Keratinocyte (primary cell): ENCODE measurements at places on chromosomes 3 and 15. TPM values are rescaled to one million over a fixed set of nuclear protein-coding genes. Genes with fewer than 3 reads are reported as not detected.

ALDH1L1 gene
- 0.09 to 0.35 TPM (median 0.17 TPM) in 3 replicates for polyA plus RNA-seq

B3GNT5 gene
- polyA plus RNA-seq, result 39.7 to 66.6 TPM (median 42.0 TPM) in 3 replicates

C3orf22 gene
- polyA plus RNA-seq, result not detected in 3 replicates

- H3K4me3 ChIP-seq, result no peak overlapping the region
- no peaks in the 10 kb centered on the region for H3K4me1 ChIP-seq
- no peak for DNase-seq
- H3K27me3 ChIP-seq, result no peaks in the 10 kb centered on the region
- H3K36me3 ChIP-seq, result no peaks in the 10 kb centered on the region
- H3K27ac ChIP-seq, result no peak overlapping the region
These were observed 22.0 kb upstream of the RBSN start for GRCh38 chr3:15120986-15121385.

DNA sequence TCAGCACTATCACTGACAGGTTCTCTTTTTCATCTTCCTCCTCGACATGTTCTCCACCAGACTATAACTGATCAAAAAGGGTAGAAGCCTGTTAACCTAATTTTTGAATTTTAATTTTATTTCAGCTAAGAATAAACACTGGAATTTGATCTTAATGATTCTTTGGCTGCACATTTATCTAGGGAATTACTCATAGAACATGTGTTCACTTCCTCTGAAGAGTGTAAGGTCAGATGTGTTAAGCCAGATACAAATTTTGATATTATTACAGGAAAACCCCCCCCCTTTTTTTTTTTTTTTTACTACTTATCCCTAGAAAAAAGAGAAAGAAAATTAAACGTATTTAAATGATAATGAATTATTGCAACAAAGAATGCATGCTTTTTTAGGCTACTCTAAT lies 15.0 kb downstream of the DCBLD2 start:
- H3K27me3 ChIP-seq, result no peaks in the 10 kb centered on the region
- no peak overlapping the region for H3K27ac ChIP-seq
- peaks cover 59% of the 10 kb centered on the region for H3K4me1 ChIP-seq
- peaks cover 9% of the 10 kb centered on the region for H3K36me3 ChIP-seq

DNA sequence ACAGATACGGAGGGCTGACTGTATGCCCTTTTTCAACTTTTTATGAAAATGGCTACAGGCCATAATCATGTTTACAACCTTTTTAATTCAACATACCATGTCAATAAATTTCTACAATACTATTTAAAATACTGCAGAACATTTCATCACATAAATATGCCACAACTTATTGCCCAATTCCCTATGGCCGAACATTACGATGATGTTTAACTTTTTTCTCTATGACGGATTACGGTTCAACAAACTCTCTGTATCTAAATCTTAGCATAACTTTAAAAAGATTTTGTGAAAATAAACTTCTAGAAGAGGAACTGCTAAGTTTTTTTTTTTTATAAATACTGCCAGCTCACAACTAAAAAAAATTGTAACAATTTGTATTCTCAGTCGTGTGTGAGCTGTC lies 220.4 kb downstream of the OSBPL10 start:
- H3K27ac ChIP-seq, result no peak overlapping the region
- H3K4me1 ChIP-seq, result no peaks in the 10 kb centered on the region
- peaks cover 3% of the 10 kb centered on the region for H3K36me3 ChIP-seq
- no peaks in the 10 kb centered on the region for H3K27me3 ChIP-seq
- DNase-seq, result no peak
- no peak overlapping the region for H3K4me3 ChIP-seq

- H3K4me1 ChIP-seq, result peaks cover 2% of the 10 kb centered on the region
- H3K27me3 ChIP-seq, result no peaks in the 10 kb centered on the region
- no peak overlapping the region for H3K4me3 ChIP-seq
- H3K27ac ChIP-seq, result no peak overlapping the region
- DNase-seq, result no peak
These were observed 921.3 kb downstream of the TUSC7 start for GRCh38 chr3:117630885-117631284.

DNA sequence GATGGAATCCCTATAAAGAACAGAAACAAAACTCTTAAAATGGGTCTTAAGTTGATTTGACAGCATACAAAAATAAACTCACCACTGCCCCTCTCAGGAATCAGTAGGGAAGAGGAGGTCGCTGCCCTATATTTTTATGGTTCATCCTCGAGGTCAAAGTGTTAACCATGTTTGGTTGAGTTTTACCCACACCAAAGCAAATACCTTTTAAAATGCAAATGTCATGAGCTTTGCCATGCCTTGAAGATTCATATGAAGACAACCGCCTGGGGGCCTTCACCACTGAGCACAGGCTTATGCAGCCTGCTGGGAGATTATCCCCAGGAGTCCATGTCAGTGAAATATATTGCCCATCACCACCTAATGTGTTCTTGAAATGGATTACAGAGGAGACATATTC lies 66.1 kb downstream of the GLB1 start:
- no peak overlapping the region for H3K4me3 ChIP-seq
- H3K27me3 ChIP-seq, result no peaks in the 10 kb centered on the region
- no peak overlapping the region for H3K27ac ChIP-seq

DNA sequence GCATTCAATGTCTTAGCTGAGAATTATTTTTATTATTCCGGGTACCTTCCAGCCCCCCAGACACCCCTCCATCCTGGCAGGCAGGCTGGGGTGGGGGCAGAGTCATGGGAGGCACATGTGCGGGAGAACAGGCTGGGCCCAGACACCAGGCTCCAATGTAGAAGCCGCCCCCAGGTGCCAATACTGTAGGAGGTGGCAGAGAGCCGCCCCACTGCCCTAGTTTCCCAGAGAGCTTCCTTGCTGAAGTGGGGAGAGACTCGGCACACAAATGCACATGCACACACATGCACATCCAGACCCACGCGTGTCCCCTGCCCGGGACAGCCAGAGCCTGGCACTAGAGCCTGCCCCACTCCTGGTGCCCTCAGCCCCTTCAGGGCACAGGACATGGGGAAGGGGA lies 98.4 kb upstream of the LINGO1 start:
- H3K36me3 ChIP-seq, result no peaks in the 10 kb centered on the region
- H3K27ac ChIP-seq, result no peak overlapping the region
- peaks cover 10% of the 10 kb centered on the region for H3K27me3 ChIP-seq
- no peaks in the 10 kb centered on the region for H3K4me1 ChIP-seq
- no peak for DNase-seq

- no peaks in the 10 kb centered on the region for H3K36me3 ChIP-seq
- H3K27ac ChIP-seq, result no peak overlapping the region
- H3K4me1 ChIP-seq, result peaks cover 11% of the 10 kb centered on the region
- H3K27me3 ChIP-seq, result no peaks in the 10 kb centered on the region
These were observed 23.9 kb upstream of the PPP4R2 start for GRCh38 chr3:72972706-72973030.

- no peaks in the 10 kb centered on the region for H3K27me3 ChIP-seq
- H3K4me3 ChIP-seq, result no peak overlapping the region
- H3K27ac ChIP-seq, result peak overlapping the region; percentile 42
- no peaks in the 10 kb centered on the region for H3K36me3 ChIP-seq
- peaks cover 22% of the 10 kb centered on the region for H3K4me1 ChIP-seq
These were observed 12.0 kb downstream of the SSUH2 start for GRCh38 chr3:8632402-8633237.

- no peaks in the 10 kb centered on the region for H3K27me3 ChIP-seq
- no peaks in the 10 kb centered on the region for H3K36me3 ChIP-seq
These were observed 144.0 kb downstream of the NSMCE3 start for GRCh38 chr15:29125382-29126207.

- no peak for DNase-seq
- H3K36me3 ChIP-seq, result no peaks in the 10 kb centered on the region
- no peaks in the 10 kb centered on the region for H3K4me1 ChIP-seq
- no peak overlapping the region for H3K27ac ChIP-seq
- H3K4me3 ChIP-seq, result no peak overlapping the region
These were observed 125.3 kb upstream of the BCL6 start for GRCh38 chr3:187870360-187871203.
